ENCODE measurements at places on chromosomes 7 and 10.

- DNase-seq, result no peak
Measured at GRCh38 chr7:24820730-24821044, 63.4 kb upstream of the GSDME start.

DNA sequence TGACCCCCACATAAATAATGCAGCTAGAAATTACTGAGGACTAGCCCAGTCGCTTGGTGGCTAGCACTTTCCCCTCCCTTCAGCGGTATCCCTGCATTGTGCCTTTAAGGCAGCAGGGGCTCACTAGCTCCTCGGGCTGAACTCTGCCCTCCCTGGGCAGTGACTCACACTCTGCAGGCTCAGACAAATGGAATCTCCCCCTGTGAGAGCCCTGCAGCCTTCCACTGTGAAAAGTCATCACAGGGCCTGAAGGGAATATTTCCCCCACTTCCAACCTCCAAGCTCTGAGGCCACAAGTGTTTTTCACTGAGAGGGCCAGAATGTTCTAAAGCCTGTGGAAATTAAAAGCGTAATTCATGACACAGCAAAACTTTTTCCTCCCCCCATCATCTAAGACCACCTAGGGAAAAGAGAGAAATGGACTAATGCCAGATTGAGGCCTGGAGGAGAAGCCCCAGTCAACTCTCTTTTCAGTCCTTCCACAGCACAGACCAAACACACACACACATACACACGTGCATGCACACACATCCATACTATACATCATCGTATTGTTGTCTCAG is 93.6 kb upstream of the COL1A2 start:
- DNase-seq, result no peak

DNA sequence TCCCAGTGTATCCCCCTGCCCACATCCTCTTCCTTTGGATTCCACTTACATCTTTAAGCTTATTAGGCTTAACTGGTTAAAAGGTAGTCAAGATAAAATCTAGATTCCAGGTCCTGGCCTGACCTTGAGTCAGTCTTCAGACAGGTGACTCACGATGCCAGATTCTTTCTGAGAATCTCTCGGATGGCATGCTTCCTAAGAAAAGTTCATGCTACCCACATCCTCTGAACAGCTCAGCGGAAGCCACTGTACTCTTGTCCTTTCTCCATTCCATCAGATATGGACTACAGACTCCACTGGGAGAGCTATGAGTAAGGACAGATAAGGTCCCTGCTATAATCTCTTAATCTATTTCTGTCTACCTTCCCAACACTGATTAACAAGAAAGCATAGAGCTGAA is 43.4 kb downstream of the DNMBP start:
- DNase-seq, result no peak

GRCh38 chr7:43658718-43659548 is 70.4 kb downstream of the COA1 start:
- DNase-seq, result no peak

DNA sequence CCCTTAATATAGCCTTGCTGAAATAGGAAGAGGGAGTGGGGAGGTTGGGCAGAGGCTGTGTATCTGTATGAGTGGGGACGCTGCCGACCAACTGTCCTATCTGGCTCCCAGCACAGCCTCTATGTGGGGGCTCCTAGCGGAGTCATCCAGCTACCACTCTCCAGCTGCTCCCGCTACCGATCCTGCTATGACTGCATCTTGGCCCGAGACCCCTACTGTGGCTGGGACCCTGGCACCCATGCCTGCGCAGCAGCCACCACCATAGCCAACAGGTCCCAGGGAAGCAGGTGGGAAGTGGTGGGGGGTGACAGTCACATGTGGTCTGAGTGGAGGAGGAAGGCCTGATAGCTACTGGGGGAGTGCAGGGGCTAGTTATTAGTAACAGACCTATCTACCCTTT is 6.6 kb downstream of the MRPL43 start:
- DNase-seq, result no peak

GRCh38 chr7:3321745-3322144 is 20.7 kb downstream of the SDK1 start:
- DNase-seq, result no peak
